Stimulated activated CD4-positive, alpha-beta T cell treated with anti-CD3 and anti-CD28 coated beads, Interleukin-4, amount 100 ng/mL, for 1 hour (primary cell): ENCODE measurements at places on chromosomes 16 and 17.
A peak's percentile ranks its signal among the peaks of the same experiment; 100 is the strongest.

- no peak for DNase-seq
Observed at GRCh38 chr17:6711081-6711674, 2.0 kb downstream of the SLC13A5 start.

GRCh38 chr16:89291776-89292175, 74.3 kb downstream of the ZNF778 start:
- no peak for DNase-seq

DNA sequence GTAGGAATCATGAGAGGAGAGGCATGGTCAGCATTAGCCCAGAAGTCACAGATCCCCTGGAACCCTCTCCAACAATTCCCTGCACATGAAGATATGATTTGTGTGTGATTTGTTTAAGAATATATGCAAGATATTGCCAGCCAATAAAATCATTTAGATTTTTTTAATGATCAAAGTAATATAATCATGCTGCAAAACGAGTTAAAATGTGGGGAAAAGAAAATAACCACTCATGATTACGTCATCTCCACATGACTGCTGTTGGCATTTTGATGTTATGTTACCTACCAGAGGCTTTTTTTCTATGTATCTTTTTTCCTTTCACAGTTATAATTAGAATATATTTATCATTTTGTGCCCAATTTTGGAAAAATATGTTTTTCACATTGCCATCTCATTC, 22.4 kb downstream of the SLC35G3 start:
- DNase-seq, result no peak

DNA sequence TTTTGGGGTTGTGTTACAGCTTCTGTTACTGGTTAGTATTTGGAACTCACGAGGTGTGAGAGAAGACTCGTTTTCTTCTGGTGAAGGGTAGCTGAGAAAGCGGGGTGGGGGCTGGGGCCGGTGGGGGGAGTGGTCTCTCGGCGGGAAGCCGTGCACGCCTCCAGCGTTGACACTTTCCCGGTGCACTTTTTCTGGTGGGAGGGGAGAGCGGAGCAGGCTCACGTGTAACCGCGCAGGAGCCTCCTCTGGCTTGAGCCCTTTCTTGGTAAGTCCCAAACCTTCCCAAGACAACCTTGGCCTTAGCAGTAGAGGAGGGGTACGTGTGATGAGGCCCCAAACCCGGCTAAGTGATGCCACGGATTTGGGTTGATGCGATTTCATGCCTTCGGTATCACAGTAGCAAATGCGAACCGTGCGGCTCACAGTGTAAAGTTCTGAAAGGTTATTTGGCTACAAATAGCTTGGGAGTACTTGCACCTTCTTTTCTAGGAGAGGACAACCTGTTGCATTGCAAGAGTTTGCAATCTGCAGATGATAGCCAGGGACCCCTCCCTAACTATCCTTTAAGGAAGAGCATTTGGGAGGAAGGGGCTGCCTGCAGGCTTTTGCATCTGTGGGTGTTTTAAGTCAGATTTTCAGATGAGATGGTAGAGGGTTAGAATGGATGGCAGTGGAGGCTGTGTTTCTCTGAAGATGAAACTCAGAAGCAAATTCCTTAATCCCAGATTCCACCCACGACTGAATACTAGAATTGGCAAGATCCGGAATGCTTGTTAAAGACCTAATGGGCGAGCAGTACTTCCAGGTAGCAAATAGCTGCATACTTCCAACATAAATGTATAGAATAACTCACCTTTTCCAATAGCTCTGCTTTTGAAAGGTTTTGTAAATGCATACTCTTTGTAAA, 1.5 kb downstream of the HLF start:
- peak; percentile 3 for DNase-seq

- no peak for DNase-seq
Observed at GRCh38 chr16:87229230-87230188, 87.7 kb downstream of the C16orf95 start.

DNA sequence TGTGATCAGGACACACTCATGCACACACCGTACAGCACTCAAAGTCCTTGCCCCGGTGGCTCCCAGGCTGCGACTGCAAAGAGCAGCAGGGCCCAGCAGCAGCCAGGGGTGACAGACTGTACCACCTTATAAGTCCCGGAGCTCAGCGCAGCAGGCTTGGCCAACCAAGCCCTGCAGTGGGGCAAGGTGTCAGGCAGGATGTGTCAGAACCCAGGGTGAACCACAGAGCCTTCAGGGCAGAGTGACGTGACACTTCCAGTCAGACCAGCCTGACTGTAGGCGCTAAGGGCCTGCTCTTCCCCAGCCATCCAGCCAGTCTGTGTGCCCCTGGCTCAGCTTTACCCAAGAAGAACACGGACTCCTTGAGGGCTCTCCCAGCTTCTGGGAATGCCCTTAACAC, 204.1 kb downstream of the COPRS start:
- DNase-seq, result no peak

DNA sequence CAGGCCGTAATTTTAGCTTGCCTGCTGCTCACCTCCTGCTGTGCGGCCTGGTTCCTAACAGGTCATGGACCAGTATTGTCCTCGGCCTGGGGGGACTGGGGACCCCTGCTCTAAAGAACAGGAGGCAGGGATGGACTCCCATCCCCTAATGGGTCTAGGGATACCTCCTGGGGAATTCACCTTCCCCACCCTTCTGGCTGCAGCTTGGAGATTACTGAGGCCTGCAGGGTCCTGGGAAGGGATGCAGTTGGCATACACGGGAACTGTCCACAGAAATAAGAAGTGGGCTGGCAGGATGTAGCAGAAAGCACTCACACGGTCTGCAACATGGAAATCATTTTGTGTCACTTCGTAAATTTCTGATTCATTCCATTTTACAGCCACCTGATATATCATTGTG, 123.0 kb downstream of the C16orf95 start:
- DNase-seq, result no peak

- DNase-seq, result peak; percentile 13
Observed at GRCh38 chr16:85750146-85750826, 610 bp downstream of the C16orf74 start.

DNA sequence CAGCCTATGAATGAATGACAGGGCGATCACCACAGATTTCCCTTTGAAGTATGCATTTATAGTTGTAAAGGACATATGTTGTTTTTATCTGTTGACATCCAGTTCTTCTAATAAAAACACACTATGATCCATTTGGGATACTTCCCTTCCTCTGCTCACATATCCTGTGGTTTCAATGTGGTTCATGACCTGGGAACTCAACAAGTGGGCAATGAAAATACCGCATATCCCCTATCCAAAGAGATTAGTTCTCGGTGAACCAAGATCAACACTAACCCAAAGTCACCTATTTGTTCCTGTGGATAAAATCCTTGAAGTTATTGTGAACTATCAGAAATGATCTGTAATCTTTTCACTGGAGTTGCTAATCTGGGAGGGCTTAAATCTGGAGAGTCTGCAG, 16.0 kb downstream of the ABCA8 start:
- DNase-seq, result no peak

DNA sequence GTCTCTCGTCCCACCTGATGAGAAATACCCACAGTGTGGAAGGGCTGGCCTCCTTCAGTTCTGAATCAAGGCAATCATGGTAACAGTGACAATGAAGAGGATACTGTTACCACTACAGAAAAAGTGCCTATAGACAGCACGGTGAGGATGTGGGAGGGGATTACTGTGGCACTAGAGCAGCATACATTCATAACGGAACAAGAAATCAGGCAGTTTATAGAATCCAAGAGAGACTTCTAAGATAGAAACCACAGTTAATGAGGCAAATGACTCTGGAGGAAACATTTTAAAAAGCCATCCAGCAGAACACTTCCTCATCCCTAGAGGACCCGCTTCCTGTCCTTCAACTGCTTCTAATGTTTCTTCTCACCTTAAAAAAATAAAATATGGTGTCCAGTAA, 2.7 kb downstream of the RUSF1 start:
- DNase-seq, result no peak

- no peak for DNase-seq
Observed at GRCh38 chr16:30774367-30775130, 12.4 kb downstream of the RNF40 start.

- DNase-seq, result no peak
Observed at GRCh38 chr16:561957-562938, 2.1 kb downstream of the PRR35 start.

DNA sequence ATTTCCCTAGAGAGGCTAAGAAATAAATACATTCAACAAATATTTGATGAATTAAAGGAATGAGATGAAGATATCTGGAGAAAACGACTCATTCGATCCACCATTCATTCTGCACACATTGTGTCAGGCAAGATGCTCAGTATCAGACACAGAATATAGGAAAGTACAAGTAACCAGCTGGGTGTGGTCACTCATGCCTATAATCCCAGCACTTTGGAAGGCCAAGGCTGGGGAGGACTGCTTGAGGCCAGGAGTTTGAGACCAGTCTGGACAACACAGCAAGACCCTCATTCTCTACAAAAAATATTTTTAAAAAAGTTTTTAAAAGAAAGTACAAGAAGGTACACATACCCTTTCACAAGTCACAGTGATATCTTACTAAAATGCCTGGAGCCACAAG, 42.3 kb downstream of the CRLF3 start:
- no peak for DNase-seq

- no peak for DNase-seq
Observed at GRCh38 chr16:78705694-78706093, 606.2 kb downstream of the WWOX start.

DNA sequence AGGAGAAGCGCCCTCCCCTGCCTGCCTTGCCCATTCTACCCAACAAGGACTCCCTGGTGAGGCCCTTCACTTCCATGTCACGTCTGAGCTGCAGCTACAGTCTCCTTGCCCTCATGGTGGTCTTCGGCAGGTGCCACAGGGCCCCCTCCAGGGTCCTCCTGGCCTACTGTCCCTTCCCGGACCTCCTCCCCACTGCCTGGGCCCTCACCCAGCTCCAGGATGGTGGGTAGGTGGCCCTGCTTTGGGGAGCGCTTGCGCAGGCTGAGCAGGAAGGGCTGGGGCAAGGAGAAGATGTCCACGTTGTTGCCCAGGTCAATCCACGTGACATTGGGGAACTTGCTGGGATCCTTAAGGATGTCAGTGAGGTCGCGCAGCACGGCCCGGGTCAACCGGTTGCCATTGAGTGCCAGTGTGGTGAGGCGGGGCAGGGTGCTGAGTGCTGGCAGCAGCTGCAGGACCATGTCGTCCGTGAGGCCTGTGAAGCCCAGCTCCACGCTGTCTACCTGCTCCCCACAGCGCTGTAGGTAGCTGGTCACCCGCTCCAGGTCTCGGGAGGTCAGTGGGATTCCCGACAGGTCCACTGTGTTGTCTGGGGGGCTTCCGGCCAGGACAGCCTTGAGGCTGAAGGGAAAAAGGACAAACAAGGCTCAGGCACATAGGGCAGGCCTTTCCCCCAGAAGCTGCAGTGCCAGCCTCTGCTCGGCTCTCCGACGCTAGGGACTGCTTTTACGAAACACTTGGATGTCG, 28.3 kb downstream of the TRPV2 start:
- DNase-seq, result peak; percentile 34

- DNase-seq, result no peak
Observed at GRCh38 chr16:69909043-69909442, 42.1 kb upstream of the CLEC18A start.

GRCh38 chr16:2471653-2472487, 773 bp downstream of the NTN3 start:
- DNase-seq, result no peak

DNA sequence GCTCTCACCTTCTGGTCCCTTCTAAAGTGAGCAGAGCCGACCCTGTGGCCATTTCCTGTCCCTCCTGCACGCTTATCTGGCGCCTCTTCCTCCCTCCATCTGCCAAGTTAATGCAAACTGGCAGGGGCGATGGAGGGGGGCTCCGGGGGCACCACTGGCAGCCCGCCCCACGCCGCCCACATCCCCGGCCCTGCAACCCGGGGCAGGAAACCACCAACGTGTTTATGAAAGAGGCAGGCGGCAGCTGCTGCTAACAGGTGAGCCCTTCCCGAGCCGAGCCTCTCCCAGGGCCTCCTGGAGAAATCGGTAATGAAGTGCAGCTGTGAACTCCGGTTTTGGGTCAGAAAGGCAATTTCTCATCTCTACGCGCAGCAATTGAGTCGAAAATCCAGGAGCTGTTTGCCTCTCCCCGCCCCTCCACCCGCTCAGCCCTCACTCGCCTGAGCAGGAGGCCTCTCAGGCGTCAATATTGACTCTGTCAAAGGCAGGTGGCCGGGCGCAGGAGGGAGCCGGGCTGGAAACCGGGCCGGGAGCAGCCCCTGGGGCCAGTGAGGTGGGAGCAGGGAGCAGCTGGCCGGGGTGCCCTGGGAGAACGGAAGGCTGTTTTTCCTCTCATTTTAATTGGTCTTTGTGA, 164.4 kb upstream of the GSE1 start:
- peak; percentile 30 for DNase-seq

DNA sequence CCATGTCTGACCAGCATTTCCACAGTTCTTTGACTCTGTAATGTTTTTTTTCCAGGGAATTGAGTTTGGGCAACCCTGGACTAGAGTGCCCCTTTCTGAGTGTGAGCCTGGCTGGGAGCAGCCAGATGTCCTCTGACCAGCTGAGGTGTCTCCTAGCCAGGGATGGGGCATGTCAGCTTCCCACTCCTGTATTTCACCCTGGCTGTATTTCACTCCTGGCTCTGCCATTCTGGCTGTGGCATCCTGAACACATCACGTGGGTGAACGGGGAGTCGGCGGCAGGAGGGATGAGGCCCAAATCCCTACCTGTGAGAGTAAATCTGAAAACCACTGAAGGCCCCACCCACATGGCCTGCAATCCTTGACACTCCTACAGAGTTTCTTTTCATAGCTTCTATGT, 31.3 kb downstream of the KDM8 start:
- DNase-seq, result no peak
